Panc1 (cell line): ENCODE measurements at places on chromosomes 3 and 15. TPM values are rescaled to one million over a fixed set of nuclear protein-coding genes. Genes with fewer than 3 reads are reported as not detected.
A peak's percentile ranks its signal among the peaks of the same experiment; 100 is the strongest.

PEX11A gene
- total RNA-seq, result 6.2 TPM

GPR171 gene
- total RNA-seq, result not detected

SKOR1 gene
- 0.21 TPM for total RNA-seq

DNA sequence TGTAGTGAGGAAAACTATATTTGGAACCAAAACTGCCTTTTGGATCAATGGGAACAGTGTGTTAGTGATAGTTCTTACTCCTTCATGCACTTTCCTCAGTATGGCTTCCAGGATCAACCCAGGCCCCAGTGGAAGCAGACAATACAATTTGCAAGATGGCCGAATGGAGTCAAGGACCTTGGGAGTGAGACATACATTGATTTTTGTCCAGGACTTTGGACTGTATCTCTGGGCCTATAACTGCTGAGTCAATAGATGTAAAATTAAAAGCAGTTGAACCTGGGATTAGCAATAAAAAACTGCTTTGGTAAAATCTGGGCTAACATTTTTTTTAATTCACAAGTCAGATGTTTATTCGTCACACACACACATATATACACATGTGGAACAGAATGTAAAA is 1.8 kb downstream of the ARRDC4 start:
- H3K36me3 ChIP-seq, result no peaks in the 10 kb centered on the region; the same call in 1 of the 2 replicates
- H3K27ac ChIP-seq, result no peak overlapping the region
- no peaks in the 10 kb centered on the region for H3K27me3 ChIP-seq
- no peak overlapping the region for H3K4me3 ChIP-seq

DNA sequence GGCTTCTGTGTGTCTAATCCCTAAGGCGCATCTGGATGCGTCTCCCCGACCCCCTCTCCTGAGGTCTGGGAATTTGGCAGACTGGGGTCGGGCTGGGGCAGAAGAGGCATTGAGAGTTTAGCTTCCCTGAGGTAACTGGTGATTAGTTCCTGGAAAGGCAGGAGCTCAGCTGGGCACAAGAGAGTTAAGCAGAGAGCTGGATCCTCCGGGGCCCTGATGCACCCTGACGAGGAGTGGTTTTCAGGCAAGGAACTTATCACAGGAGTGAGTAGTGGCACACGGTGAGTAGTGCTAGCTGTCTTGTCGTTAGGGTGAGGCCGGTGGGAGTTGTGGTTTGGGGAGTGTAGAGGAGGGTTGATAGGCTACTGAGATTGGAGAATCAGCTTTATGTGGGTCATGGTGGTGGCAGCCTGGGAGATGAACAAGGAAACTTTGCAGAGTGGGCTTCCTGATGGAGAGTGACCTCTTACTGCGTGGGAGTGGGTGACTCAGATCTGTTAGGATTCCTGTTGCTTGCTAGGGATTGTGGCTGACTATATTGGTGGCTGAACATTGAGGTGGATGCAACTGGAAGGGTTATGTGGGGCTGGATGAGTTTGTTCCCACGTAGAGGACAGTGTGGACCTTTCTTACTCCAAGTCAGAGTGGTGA is 897 bp downstream of the RAD54L2 start:
- H3K27me3 ChIP-seq, result no peaks in the 10 kb centered on the region
- H3K36me3 ChIP-seq, result peaks cover 3% of the 10 kb centered on the region; the same call in 1 of the 2 replicates
- no peaks in the 10 kb centered on the region for H3K4me1 ChIP-seq
- no peak for DNase-seq
- H3K4me3 ChIP-seq, result peak overlapping the region; percentile 83

GOLGA6L10 gene
- 3.5 TPM for total RNA-seq

SQOR gene
- total RNA-seq, result 62.2 TPM

- H3K36me3 ChIP-seq, result no peaks in the 10 kb centered on the region
- no peak for DNase-seq
- no peak overlapping the region for H3K4me3 ChIP-seq
- H3K27me3 ChIP-seq, result no peaks in the 10 kb centered on the region
Measured at GRCh38 chr3:123696808-123697207, 112.0 kb upstream of the HACD2 start.

DNAJC13 gene
- total RNA-seq, result 54.2 TPM

DNA sequence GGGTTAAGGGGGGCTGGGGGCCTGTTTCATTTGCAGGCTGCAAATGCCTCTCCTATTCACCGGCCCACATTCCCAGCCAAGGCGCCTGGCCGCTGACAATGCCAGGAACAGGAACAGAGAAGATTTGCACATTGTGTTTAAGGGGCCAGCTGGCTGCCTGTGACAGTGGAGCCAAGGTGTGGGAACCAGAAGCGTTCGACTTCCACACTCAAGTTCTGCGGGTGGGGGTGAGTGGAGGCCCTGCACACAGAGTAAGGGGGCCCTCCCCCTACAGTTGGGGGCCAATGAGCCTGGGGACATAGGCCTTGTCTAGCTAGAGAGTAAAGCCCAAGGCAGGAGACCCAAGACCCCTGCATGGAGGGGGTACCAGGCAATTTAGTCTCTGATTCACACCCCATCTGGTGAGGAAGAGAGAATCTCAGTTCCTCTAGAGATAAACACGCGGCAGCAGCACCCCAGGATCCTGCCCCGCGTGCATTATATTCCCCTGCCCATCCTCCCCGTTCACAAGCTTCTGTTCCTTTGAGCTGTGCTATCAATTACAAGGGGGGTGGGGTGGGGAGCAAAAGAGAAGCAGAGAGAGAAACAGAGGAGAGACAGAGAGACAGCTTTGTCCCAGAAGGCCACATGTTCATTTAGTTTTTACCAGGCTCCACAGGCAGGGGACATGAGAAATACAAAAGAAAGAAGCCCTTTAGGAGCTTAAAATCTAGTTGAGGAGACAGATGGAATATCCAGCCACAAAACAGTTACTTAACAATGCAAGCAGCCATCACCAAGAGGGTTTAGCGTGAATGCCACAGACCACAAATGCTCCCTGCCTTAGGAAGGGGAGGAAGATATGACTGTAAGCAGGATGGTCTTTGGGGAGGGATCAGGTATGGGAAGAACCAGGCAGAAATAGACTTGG is 9.2 kb downstream of the IGDCC3 start:
- H3K4me1 ChIP-seq, result no peaks in the 10 kb centered on the region
- H3K4me3 ChIP-seq, result no peak overlapping the region
- DNase-seq, result no peak
- no peak overlapping the region for H3K27ac ChIP-seq
- H3K27me3 ChIP-seq, result no peaks in the 10 kb centered on the region

SLC25A26 gene
- 13.2 TPM for total RNA-seq

DNA sequence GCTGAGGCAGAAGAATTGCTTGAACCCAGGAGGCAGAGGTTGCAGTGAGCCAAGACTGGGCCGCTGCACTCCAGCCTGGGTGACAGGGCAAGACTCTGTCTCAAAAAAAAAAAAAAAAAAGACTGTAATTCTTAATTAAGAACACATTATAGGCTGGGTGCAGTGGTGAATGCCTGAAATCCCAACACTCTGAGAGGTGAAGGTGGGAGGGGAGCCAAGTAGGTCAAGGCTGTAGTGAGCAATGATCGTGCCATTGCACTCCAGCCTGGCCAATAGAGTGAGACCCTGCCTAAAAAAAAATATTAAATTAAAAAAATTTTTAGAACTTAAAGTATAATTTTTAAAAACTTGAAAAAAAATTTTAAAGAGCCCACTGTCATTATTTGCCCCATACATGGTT is 13.4 kb upstream of the ARPIN start:
- H3K4me1 ChIP-seq, result no peaks in the 10 kb centered on the region
- no peak overlapping the region for H3K27ac ChIP-seq
- H3K4me3 ChIP-seq, result no peak overlapping the region
- H3K36me3 ChIP-seq, result no peaks in the 10 kb centered on the region
- DNase-seq, result no peak
- H3K27me3 ChIP-seq, result no peaks in the 10 kb centered on the region
